ENCODE measurements at places on chromosomes 2 and 18. TPM values are rescaled to one million over a fixed set of nuclear protein-coding genes. Genes with fewer than 3 reads are reported as not detected.

Gene C2orf81
- 2.1 TPM for total RNA-seq

Gene CSRNP3
- total RNA-seq: 1.0 TPM

Gene IL1R2
- 6.1 TPM for total RNA-seq

Gene C1GALT1C1L
- total RNA-seq: 0.39 TPM

Gene CDH2
- 21.9 TPM for total RNA-seq

Gene SUCLG1
- 62.1 TPM for total RNA-seq

Gene FOXI3
- not detected for total RNA-seq

Gene SGPP2
- 0.48 TPM for total RNA-seq

Gene ACOXL
- total RNA-seq: not detected

Gene DDX1
- total RNA-seq: 65.6 TPM

Gene NT5DC4
- total RNA-seq: not detected

Gene DSG1
- not detected for total RNA-seq

Gene LYG1
- not detected for total RNA-seq
